B cell (primary cell): ENCODE measurements at places on chromosomes 13 and 19.

DNA sequence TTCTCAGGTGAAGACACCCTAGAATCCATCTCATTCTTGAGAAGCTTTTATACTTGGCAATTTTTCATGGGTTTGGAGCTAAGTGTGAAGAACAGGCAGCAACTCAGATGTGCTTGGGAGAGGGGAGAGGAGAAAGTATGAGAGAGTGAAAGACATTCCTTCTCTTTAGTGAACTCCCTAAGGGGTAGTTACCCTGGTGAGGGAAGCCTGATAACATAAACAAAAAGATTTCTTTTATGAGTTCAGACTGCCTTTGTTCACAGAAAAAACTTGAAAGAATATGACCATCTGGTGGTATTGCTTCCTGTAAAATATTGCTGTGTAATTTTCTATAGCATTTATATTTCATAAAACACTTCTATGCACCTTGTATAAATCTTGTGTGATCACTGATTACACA, at the start of gene STOML3:
TSS of gene STOML3 (minus strand) at position 139 of the 400 bp plus-strand sequence. CDS start at position 29, 110 bp downstream.
- H3K27me3 ChIP-seq = no peaks in the 10 kb centered on the region
- no peak within 1 kb of the TSS for H3K27ac ChIP-seq
- H3K4me3 ChIP-seq = no peak within 1 kb of the TSS
- H3K4me1 ChIP-seq = no peaks in the 10 kb centered on the region
- no peak for DNase-seq

GRCh38 chr13:113401452-113402415, 37.8 kb upstream of the GRTP1 start:
- H3K4me1 ChIP-seq = no peaks in the 10 kb centered on the region
- H3K4me3 ChIP-seq = no peak overlapping the region
- H3K27me3 ChIP-seq = no peaks in the 10 kb centered on the region
- H3K36me3 ChIP-seq = no peaks in the 10 kb centered on the region
- H3K27ac ChIP-seq = no peak overlapping the region

- peak; percentile 96 for DNase-seq
- H3K27ac ChIP-seq = peak overlapping the region; percentile 71
Measured at GRCh38 chr13:30306762-30307193, 573 bp downstream of the KATNAL1 start.

DNA sequence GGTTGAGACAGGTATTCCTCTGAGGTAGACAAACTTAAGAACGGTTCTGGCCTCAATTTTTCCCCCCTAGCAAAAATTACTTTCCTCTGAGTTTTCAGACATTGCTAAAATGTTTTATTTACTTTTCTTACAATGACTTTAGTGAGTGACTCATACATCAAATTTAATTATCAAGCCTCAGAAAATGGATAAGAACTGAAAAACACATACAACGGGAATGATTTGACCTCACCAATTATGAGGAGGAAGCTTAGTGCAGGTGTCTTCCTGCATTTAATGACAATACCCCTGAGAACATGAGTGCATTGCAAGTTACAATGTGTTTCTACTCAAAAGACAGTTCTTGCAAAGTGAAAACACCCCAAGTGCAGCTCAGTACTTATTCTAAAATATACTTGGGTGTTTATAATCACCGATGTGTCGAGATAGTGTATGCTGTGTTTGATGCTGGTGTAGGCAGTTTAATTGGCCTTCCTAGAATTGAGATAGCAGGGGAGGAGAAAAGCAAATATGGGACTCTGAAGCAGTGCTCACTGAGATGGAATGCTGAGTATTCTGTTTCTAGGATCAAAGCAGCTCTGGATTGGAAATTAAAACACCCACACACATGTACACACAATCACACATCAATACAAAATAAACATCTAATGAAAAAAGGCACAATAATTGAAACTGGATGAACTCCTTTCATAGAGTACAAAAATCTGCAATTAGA, 189.5 kb upstream of the SLC10A2 start:
- H3K27me3 ChIP-seq = no peaks in the 10 kb centered on the region
- no peak for DNase-seq
- H3K36me3 ChIP-seq = no peaks in the 10 kb centered on the region
- H3K4me3 ChIP-seq = no peak overlapping the region
- H3K4me1 ChIP-seq = no peaks in the 10 kb centered on the region
- no peak overlapping the region for H3K27ac ChIP-seq

GRCh38 chr13:44809190-44809589, 180.1 kb downstream of the NUFIP1 start:
- no peaks in the 10 kb centered on the region for H3K27me3 ChIP-seq
- no peak overlapping the region for H3K27ac ChIP-seq
- no peak for DNase-seq
- no peaks in the 10 kb centered on the region for H3K36me3 ChIP-seq
- no peaks in the 10 kb centered on the region for H3K4me1 ChIP-seq
- H3K4me3 ChIP-seq = no peak overlapping the region

DNA sequence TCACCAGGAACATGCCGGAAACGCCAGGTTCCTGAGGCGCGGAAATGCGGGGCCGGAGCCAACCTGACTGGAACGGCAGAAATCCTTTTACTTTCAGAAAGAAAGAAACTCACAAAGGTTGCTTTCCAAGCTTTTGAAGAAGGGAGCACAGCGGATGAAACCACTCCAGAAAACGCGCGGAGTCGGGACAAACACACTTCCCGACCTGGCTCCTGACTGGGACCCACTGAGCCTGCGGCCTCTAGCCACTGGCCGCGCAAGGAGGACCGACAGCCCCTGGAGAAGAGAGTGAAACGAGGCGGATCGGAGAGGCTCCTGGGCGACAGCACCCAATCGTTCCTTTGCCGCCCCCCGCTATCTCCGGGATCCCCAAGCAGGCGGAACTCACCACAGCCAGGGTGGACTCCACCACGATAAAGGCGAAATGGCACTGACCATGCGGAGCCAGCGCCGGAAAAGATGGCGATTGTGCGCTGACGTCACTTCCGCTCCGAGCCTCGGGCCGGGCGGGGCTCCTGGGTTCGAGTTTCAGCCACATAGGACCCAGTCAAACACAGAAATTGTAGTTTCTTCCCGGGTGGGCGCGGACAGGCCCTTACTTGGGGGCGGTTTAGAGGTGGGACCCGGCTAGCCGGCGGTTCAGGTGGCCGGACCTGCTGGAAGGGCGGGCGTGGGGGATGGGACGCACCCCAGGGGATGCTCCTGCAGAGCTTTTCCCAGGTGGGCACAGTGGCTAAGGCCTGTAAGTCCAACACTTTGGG, at the start of gene ZNF121:
TSS of gene ZNF121 (minus strand) at position 432 of the 761 bp plus-strand sequence. CDS start 16,407 bp downstream, outside the sequence.
- H3K27me3 ChIP-seq = no peaks in the 10 kb centered on the region
- H3K4me3 ChIP-seq = peak within 1 kb of the TSS; percentile 95
- H3K36me3 ChIP-seq = no peaks in the 10 kb centered on the region
- peak; percentile 90 for DNase-seq

- no peak for DNase-seq
- H3K27ac ChIP-seq = no peak overlapping the region
- H3K4me3 ChIP-seq = no peak overlapping the region
Measured at GRCh38 chr13:110265682-110266430, 41.1 kb downstream of the COL4A1 start.

GRCh38 chr13:59261928-59262488, 901.7 kb downstream of the DIAPH3 start:
- H3K4me3 ChIP-seq = no peak overlapping the region
- no peaks in the 10 kb centered on the region for H3K4me1 ChIP-seq
- no peak for DNase-seq
- H3K27me3 ChIP-seq = no peaks in the 10 kb centered on the region

GRCh38 chr19:50377517-50377916, 1.3 kb downstream of the NR1H2 start:
- H3K27ac ChIP-seq = no peak overlapping the region
- H3K4me3 ChIP-seq = no peak overlapping the region
- no peak for DNase-seq
- H3K4me1 ChIP-seq = peaks cover 6% of the 10 kb centered on the region
- no peaks in the 10 kb centered on the region for H3K27me3 ChIP-seq

DNA sequence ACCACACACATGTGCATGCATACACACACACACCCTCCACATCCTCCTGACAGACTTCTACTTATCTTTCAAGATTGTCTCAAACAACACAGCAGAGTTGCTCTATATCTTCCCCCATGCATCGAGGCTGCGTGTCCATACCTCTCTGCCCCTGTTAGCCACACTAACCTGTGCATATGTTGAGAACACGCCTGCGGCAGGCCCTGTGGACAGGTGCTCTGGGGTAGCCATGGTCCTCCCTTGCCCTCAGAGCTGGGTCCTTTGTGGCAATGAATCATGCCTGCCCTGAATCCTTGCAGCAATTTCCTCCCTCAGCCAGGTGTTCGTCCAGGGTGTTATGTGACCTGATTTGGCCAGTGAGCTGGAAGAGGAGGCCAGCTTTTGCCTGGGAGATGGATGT, 213.3 kb downstream of the KATNAL1 start:
- H3K36me3 ChIP-seq = no peaks in the 10 kb centered on the region
- no peaks in the 10 kb centered on the region for H3K27me3 ChIP-seq
- no peak overlapping the region for H3K4me3 ChIP-seq
- no peaks in the 10 kb centered on the region for H3K4me1 ChIP-seq
- no peak for DNase-seq

- no peak for DNase-seq
- peaks cover 9% of the 10 kb centered on the region for H3K27me3 ChIP-seq
- H3K4me3 ChIP-seq = no peak overlapping the region
- no peaks in the 10 kb centered on the region for H3K4me1 ChIP-seq
Measured at GRCh38 chr13:44903574-44903985, 85.7 kb downstream of the NUFIP1 start.

DNA sequence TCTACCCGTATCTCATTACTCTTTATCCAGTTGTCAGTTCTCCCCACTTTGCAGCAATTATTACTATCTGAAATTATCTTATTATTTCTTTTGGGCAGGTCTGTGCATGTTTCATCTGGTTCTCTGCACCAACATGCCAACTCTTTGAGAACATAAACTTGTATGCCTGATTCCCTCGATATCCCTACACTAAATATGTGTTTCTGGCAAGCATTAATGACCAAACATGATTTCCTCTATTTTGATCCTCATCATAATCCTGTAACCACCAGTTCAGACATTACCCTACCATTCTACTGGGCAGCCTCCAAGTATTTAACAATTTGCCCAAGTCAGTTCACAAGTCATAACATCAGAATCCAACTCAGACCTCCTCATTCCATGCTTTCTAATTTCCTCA, 426.1 kb downstream of the FOXO1 start:
- no peak for DNase-seq
- H3K27ac ChIP-seq = no peak overlapping the region
- H3K4me1 ChIP-seq = no peaks in the 10 kb centered on the region

GRCh38 chr19:46915386-46915785, 54.6 kb downstream of the ARHGAP35 start:
- no peaks in the 10 kb centered on the region for H3K36me3 ChIP-seq
- H3K27ac ChIP-seq = no peak overlapping the region
- DNase-seq = no peak
- no peaks in the 10 kb centered on the region for H3K27me3 ChIP-seq
- peaks cover 8% of the 10 kb centered on the region for H3K4me1 ChIP-seq

GRCh38 chr13:100658363-100658762, 16.2 kb downstream of the TMTC4 start:
- H3K4me3 ChIP-seq = no peak overlapping the region
- peaks cover 2% of the 10 kb centered on the region for H3K36me3 ChIP-seq
- no peaks in the 10 kb centered on the region for H3K27me3 ChIP-seq

DNA sequence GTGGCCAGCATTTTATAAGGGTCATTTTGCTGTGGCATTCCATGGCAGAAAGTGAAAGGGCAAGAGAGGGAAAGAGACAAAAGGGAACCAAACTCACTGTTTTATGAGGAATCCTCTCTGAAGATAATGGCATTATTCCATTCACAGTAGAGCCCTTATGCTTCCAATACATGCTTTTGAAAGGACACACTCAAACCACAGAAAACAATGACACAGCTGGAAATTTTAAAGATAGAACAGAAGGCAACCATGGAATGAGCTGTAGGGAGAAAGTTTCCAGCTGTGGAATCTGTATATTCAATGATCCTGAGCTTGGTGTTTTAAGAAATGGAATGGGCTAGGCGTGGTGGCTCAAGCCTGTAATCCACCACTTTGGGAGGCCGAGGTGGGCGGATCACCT, 677.4 kb downstream of the SLITRK1 start:
- H3K27ac ChIP-seq = no peak overlapping the region
- no peaks in the 10 kb centered on the region for H3K36me3 ChIP-seq
- no peaks in the 10 kb centered on the region for H3K4me1 ChIP-seq
- no peaks in the 10 kb centered on the region for H3K27me3 ChIP-seq
